WERI-Rb-1 (cell line): ENCODE measurements at places on chromosomes 11 and 22.

DNA sequence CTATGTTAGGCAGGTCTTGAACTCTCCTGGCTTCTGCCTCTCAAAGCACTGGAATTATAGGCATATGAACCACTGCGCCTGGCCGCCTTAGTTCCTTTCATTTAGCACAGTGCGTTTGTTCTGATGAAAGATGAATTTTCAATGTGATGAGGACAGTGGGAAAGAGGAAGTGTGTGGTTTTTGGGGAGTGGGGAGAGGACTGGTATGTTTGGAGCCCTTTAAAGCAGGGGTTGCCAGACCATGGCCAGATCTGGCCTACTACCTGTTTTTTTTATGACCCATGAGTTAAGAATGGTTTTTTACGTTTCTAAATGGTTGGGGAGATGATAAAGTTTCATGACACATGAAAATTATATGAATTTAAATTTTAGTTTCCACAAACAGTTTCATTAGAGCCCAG is 12.5 kb downstream of the ATXN10 start:
- no peak for DNase-seq

GRCh38 chr11:111726301-111726713 is 39.9 kb downstream of the PPP2R1B start:
- DNase-seq, result no peak

- DNase-seq, result no peak
Measured at GRCh38 chr11:120365512-120365911, 29.3 kb downstream of the ARHGEF12 start.

- no peak for DNase-seq
Measured at GRCh38 chr11:62148271-62148980, 24.6 kb downstream of the INCENP start.

- peak; percentile 42 for DNase-seq
Measured at GRCh38 chr22:31206896-31207687, 5.0 kb upstream of the LIMK2 start.

GRCh38 chr11:14500181-14500651 is 605 bp upstream of the COPB1 start:
- DNase-seq, result no peak

GRCh38 chr11:76139314-76139713 is 67.0 kb downstream of the WNT11 start:
- DNase-seq, result no peak

- peak; percentile 67 for DNase-seq
Measured at GRCh38 chr11:35237860-35238715, 99.1 kb downstream of the CD44 start.

GRCh38 chr11:63682066-63683021 is 1.0 kb downstream of the RTN3 start:
- DNase-seq, result no peak

DNA sequence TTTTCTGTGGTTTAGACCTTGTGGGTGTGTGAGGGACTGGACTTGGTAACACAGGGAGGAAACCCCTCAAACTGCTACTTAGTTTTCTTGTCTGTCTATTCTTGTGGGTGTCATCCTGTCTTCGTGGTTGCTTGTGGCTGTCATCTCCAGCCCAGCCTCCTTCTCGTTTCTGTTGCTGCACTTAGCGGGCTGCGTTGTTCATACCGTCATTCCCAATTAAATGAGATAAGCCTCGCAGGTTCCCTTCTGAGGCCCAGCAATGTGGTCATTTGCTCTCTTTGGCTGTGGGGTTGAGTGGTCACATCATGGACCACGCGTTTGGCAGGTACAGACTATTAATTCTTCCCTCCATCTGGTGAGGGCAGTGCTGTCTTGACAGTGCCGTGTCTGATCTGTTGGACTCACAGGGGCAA is 18.8 kb downstream of the PANX1 start:
- no peak for DNase-seq

- no peak for DNase-seq
Measured at GRCh38 chr11:122045181-122045586, 70.8 kb downstream of the BLID start.

DNA sequence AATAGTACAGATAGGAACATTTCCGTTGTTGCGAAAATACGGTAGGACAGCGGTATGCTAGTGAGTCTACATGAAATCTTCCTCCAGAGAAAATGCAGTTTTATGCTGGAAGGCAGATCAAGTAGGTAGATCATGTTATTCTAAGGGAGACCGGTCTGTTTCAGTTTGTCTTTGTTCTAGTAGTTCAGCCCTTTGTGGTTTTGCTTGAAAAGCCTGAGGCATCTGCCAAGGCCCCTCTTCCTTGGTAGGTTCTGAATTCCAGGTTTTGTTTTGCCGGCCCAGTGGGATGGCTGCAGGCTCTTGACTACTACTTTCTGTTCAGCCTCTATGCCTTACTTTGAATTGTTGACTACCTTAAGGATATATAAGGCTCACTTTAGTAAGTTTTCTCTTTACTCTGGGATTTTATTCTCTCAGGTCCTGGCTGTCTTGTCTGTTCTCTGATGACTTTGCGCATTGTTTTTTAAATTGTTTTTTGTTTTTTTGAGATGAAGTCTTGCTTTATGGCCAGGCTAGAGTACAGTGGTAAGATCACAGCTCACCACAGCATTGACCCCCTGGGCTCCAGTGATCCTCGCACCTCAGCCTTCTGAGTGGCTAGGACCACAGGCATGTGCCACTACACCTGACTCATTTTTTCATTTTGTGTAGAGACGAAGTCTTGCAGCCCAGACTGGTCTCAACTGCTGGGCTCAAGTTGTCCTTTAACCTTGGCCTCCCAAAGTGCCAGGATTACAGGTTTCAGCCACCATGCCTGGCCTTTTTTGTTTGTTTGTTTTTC is 53.7 kb downstream of the HIPK3 start:
- DNase-seq, result no peak

- DNase-seq, result no peak
Measured at GRCh38 chr11:67463680-67464410, 5.2 kb downstream of the TMEM134 start.

DNA sequence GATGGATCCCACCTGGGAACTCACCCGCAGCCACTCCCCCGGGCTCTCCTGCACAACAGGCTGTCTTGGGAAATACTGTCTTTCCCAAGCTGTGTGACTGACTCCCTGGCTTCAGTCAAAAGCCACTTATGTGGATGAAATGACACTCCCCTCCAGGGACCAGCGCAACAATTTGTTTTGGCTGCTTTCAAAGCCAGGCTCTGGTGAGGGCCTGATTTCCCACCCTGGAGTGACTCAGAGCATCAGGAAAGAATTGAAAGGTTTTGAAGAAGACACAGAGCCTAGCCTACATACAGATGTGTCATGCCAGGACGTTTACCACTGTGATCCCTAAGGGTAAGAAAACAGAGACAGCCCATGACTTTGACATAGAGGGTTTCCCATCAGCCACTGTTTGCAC is 550.5 kb downstream of the MIAT start:
- DNase-seq, result no peak

GRCh38 chr11:19243613-19244012 is 2.9 kb upstream of the E2F8 start:
- no peak for DNase-seq

DNA sequence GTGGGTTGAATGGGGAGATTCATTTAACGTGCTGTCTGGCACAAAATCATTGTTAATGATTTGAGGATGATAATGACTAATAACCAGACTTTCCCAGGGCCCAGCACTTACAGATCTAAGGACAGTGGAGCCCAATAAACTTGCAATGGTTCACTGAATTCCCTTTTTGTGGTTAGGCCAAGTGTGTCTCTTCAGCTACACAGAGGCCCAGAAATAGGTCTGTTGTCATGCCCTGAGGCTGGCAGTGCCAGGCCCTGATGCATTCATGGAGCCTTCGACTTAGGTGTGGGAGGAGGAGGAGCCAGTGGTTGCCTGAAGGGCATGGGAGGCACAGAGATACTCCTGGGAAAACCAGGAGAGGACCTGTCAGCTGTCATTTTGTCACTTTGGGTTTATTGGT is 56.1 kb downstream of the KIAA1671 start:
- no peak for DNase-seq

DNA sequence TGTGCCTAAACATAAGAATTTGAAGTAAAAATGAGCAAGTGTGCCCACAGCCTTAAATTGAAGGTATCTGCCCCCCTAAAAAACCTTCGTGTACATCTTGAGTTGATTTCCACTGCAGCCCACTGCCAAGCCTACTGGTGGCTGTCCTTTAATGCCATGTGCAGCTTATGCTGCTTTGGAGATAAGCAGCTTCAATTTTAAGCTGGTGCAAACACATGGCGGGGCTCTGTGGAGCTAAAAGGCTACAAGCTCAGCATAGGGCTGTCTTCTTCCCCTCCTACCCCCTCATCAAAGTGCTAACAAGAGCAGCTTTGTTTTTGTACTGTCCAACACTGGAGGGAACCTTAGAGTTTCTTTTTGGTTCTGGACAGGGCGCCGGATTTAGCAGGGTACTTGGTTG is 128.5 kb upstream of the LMO1 start:
- DNase-seq, result peak; percentile 88

DNA sequence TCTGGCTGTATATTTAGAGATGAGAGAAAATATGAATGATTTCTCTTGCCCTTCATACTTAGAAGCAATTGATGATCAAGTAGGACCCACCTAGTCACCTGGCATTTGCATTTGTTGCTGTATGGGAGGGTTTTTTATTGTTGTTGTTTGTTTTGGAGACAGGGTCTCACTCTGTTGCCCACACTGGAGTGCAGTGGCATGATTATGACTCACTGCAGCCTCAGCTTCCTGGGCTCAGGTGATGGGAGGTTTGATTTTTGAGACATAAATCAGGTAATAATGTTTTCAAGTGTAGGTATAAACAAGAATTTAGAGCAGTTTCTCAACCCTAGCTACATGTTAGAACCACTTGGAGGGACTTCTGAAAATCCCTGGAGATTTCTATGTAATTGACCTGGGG is 63.0 kb downstream of the TNRC6B start:
- no peak for DNase-seq

GRCh38 chr22:42785706-42786499 is 65.2 kb upstream of the A4GALT start:
- DNase-seq, result no peak

- no peak for DNase-seq
Measured at GRCh38 chr22:30598986-30599385, 7.3 kb upstream of the PES1 start.

DNA sequence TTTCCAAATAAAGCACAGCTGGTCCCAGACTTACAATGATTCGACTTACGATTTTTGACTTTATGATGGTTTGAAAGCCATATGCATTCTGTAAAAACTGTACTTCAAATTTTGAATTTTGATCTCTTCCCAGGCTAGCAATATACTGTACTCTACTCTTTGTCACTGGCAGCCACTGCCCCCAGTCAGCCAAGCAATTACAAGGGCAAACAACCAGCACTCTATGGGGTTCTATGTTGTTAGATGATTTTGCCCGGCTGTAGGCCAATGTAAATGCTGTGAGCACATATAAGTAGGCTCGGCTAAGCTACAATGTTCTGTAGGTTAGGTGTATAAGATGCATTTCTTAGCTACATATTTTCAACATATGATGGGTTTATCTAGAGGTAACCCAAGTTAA is 217.3 kb downstream of the RAB38 start:
- no peak for DNase-seq

- no peak for DNase-seq
Measured at GRCh38 chr11:101748572-101749344, 165.0 kb upstream of the TRPC6 start.

DNA sequence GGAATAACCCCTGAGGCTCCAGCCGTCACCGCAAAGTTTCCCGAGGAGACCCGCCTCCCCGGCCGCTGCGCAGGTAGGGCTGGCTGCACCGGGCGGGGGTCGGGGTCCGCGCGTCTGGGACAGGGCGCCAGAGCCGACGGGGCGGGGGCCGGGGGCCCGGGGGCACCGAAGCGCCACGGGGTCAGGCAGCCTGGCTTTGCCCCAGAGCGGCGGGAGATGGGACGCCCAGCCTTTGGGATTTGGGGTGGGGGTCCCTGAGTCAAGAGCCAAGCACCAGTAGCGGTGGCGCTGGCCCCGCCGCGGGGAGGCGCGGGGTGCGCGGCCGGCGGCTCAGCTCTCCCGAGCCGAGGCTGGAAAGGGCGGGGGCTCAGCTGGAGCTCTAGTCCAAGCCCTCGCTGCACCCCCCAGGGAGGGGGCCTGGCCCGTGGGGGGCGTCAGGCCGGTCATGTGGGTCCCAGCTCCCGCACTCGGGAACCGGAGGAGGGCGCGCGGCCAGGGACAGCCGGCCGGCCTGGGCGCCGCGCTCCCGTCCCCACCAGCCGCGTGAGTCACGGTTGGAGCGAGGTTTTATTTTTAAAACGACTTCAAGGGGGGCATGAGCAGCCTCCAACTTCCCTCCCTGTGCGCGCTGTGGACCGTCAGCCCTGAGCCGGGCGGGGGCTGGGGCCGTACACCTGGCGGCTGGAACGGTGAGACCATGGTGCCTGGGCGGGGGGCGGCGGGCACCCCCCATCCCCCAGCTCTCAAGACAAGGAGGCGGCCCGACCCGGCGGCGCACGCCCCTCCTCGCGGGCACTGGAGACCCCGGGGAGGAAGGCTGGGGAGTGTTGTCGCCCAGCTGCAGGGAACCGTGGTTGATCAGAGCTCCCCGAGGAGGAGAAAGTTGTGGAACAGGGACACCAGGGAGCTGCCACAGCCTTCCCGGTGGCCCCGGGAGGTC is 626 bp downstream of the FLRT1 start:
- peak; percentile 30 for DNase-seq

- no peak for DNase-seq
Measured at GRCh38 chr11:24226606-24227005, 270.2 kb upstream of the LUZP2 start.

GRCh38 chr11:93131709-93132108 is 66.1 kb downstream of the SLC36A4 start:
- DNase-seq, result no peak

DNA sequence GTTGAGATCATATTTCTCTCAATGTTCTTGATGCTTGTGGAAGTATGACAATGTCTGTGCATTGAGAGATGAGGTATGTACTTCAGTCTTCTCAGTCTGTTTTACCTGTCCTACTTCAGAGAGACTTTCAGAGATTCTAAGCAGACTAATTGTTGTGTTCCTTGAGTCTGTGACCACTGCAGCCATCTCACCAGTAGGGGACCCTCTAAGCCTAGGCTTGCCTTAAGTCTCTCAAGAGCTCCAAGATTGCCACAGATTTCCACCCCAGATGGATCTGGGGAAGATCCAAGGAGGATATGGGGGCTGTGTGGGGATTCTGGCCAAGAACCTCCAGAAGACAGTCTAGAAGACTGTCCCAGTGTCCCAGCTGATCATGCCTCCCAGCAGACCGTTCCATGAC is 179.9 kb upstream of the PLET1 start:
- DNase-seq, result peak; percentile 56

- no peak for DNase-seq
Measured at GRCh38 chr11:72617080-72617762, 57.0 kb downstream of the PDE2A start.

DNA sequence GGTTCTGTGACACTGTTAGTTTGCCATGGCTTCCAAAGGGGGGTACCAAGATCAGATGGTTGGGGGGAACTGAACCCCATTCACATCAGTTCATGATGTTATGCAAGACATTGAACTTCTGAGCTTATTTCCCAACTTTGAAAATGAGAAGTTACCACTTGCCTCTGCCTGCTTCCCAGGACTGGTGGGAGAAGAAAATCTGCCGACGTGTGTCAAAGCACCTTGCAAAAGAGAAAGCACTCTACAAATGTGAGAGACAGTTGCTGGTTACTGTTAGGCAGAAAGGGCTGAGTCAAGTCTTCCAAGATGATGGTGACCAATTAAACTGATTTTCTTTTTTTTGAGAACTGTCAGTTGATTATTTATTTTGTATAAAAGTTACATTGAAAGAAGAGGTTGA is 45.6 kb downstream of the SMCO4 start:
- no peak for DNase-seq
